RCC 7860 (cell line): ENCODE measurements at places on chromosomes 12 and 14.

DNA sequence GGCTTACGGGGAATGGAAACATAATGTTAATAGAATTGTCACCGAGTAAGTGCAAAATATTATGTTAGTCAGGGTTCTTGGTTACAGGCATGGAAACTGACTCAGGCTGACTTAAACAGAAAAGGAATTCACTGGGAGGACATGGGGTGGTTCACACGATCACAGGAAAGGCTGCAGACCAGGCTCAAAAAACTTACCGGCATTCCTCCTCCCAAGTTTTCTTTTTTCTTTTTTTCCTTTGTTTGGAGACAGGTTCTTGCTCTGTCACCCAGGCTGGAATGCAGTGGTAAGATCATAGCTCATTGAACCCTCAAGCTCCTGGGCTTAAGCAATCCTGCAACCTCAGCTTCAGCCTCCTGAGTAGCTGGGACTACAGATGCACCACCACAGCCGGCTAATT lies 11.9 kb upstream of the UBE2N start:
- peak; percentile 47 for DNase-seq

DNA sequence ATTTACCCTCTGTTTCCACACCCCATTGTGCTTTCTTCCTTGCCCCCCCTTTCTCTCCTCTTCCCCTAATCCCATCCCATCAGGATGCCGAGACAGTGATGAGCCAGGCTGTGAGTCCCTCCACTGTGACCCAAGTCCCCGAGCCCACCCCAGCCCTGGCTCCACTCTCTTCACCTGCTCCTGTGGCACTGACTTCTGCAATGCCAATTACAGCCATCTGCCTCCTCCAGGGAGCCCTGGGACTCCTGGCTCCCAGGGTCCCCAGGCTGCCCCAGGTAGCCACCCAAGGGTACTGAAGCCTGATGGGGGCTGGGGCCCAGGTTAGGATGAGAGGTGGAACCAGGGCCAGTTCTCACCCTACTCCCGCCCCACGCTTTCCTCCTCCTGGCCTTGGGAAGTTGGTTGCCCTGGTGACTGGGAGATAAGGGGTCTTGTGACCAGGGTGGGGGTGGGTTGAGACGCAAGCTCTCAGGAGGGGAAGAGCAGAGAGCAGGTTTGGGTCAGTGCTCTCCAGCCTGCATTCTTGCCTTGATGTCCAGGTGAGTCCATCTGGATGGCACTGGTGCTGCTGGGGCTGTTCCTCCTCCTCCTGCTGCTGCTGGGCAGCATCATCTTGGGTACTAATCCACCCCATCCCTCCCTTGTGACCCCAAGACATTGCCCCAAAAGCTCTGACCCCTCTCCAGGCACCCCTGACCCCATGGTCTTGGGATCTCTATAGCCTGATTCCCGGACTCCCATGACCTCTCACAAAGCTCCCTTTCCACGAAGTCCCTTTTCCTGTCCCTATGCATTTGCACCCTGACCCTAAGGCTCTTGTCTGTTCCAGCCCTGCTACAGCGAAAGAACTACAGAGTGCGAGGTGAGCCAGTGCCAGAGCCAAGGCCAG lies 1.2 kb downstream of the AMHR2 start:
- no peak for DNase-seq

- DNase-seq = peak; percentile 73
Measured at GRCh38 chr12:29428633-29429032, 47.7 kb upstream of the ERGIC2 start.

DNA sequence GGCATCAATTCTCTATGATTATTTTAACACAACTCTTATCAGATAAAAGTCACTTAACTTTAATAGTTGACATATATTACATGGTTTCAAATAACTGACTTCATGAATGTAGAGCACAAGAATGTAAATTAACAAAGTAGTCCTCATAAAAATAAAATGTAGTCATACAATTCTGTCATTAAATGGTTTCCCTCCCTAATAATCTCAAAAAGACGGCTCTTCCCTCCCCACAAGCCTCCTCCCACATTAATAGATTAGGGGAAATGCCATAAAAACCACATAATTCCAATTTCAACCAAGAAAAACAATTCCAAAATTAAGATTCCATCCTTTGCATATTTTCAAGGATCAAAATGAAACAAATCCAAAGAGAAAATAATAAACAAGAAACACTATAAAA lies 36.7 kb downstream of the SPTLC2 start:
- DNase-seq = no peak

DNA sequence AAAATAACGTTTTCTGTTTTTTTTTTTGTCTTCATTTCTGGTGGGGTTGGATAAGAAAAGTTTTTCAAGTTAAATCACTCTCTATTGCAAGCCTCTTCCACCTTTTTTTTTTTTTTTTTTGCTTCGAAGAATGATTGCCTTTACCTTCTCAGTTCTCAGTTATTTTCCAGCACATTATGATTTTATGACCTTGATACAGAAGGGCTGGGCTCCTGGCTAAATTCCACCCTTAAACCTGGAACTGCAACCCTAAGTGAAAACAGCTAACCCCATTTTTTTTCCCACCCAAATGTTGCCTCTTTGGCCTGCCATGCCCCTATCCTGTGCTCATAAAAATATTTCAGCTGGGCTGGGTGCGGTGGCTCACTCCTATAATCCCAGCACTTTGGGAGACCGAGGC lies 31.4 kb downstream of the PSEN1 start:
- DNase-seq = no peak

GRCh38 chr14:88196116-88196890 lies 126.8 kb downstream of the KCNK10 start:
- DNase-seq = no peak
